ENCODE measurements at places on chromosomes 3 and 15.

DNA sequence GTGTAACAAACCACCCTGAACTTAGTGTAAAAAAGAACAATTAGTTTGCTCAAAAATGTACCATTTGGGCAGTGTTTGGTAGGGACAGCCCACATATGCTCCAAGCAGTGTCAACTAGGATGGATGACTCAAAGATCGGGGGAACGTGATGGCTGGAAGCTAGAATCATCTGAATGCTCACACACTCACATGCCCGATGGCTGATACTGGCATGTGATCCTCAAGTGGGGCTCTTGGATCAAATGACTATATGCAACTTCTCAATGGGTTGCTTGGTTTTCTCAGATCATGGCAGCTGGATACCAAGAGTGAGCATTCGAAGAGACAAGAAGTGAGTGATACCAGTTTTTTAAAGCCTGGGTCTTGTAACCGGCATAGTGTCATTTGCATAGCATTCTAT lies 335.9 kb upstream of the KCNMB2 start:
- no peak for DNase-seq

DNA sequence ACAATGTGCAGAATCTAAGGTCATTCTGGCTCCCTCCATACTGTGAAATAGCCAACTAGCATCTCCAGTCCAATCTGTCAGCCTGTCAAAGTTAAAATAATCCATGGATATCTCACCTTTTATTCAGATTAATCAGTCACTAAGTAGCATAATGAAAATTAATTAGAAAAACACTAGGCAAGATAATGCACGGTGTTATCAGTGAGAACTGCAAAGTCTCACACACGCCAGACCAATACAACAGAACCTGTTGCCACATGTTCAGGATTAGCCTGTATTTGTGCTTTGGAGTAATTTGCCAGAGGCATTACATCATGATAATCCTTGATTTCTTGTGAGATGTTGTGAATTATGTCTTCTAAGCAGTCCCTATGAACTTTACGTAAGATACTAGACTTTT lies 820.4 kb upstream of the ALCAM start:
- no peak for DNase-seq

DNA sequence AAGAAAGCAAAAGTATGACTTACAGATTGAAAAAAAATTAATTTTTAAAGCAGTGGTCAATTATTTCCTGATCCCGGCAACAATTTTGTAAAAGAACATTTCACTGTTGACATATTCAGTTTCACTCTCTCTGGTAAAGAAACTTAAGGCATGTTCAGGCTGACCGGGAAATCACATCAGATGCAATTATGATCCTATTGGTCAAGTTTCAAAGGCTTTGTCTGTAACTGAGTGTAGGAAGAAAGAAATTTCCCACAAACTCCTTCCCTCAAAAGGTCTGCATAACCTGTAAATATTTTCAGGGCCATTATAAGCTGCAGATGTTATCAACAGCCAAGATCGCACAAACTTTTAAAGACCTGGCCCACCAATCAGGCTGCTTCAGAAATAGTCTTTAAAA lies 205.4 kb upstream of the IGF1R start:
- no peak for DNase-seq

DNA sequence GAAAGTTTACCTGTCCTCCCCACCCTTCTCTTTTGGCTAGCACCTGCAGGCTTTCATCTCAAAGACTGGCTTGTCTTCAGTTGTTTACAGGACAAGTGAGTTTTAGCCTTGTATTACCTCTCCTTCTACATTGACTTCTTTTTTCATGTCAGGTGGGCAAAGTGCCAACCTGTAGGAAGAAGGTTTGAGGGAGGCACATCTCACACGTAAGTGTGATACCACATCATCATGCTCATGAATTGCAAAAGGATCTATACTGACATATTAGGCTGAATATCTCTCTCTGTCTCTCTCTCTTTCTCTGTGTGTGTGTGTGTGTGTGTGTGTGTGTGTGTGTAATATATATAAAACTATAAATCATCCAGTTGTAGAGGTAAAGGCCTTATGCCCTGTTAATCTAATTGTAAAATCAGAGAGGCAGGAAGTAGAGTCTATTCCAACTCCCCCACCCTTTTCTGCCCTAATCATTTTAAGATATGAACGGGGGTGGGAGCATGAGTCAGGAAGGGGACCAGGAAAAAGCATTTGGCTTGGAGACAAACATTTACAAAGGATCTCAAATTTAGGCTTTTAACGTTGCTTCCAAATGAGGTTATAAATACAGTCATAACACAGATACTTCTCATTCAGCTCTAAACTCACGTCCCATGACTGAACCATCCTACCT lies 107.0 kb upstream of the PFN2 start:
- no peak for DNase-seq

DNA sequence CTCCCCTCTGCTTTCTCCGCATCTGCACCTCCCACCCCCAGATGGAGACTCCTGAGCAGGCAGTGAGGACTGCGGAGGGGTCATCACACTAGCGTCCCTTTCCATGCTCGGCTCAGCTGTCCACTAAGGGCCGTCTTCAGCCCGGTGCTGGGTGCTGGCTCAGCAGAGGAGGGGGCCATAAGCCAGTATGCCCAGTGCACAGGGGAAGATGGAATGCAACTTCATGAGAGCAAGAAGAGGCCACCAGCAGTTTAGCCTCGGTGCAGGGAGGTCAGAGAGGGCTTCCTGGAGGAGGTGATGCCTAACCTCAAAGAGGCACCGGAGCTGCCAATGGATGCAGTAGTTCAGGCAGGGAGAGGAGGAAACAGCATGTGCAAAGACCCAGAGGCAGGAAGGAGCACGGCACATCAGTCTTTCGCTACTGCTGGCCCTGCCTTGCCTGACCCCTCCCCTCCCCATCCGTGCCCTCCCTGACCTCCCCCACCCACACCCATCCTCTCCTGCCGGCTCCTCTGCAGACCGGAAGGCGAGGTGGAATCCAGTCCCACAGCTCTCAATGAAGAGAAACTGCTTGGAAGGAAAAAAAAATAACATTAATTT lies 15.2 kb upstream of the PLXND1 start:
- no peak for DNase-seq

GRCh38 chr3:18194431-18194830 lies 230.7 kb downstream of the SATB1 start:
- DNase-seq, result no peak

DNA sequence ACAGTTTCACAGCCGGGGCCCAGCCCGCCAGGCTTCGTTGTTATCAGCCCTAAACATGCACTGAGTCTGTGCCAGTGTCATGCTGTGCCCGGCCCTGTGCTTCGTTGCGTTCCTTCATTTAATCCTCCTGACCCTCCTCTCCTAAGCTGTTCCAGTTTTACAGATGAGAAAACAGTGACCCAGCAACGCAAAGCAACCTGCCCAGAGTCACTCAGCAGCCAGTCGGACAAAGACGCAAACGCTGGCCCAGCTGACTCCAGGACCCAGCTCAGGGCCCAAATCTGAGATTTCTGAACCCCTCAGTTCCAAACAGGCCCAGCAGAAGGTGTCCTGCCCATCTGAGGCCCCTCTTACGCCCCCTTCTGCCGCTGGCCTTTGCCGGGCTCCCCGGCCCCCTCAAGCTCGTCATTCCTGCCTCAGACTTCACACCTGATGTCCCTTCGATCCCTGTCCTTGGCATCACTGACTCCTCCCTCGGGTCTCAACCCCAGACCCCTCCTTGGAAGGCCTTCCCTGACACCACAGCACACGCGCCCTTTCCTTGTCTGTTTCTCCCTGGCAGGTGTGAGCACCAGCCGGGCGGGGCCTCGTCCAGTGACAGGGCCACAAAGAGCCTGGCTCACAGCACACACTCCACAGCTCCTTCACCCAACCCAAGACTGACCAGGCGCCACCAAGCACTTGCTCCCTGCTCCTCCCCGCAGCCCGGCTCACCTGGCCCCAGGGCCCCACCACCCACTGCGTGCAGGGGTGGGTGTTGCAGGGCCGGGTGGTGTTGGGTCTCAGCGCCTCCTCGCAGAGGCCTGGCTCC lies 48.1 kb downstream of the ADAMTS7 start:
- DNase-seq, result no peak

DNA sequence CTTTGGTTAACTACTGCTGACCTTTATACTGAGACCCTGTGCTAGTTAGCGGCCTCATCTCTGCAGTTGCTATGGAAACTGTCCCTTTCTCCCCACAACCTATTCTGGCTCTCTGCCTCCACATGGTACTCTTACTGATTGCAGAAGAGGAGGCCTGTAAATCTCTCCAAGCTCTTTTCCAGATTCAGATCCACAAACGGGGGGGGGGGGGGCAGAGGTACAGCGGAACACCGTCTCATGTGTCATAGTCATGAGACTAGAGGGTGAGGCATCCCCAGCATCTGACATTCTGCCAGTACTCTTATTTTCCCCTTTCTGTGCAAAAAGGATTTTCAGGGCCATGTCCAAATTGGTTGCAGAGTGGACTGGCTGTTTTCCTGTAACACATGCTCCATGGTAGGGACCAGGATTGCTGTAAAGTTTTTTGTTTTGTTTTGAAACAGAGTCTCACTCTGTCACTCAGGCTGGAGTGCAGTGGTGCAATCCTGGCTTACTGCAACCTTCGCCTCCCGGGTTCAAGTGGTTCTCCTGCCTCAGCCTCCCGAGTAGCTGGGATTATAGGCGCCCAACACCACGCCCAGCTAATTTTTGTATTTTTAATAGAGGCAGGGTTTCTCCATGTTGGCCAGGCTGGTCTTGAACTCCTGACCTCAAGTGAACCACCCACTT lies 8.3 kb upstream of the MAP1A start:
- no peak for DNase-seq

- peak; percentile 32 for DNase-seq
These were observed at the start of gene CEMIP for GRCh38 chr15:80778964-80779657. TSS of gene CEMIP (plus strand) at chr15:80779370. CDS start at chr15:80873880, 94,510 bp downstream.

- DNase-seq, result no peak
These were observed 31.2 kb downstream of the ATG3 start for GRCh38 chr3:112530573-112530972.

DNA sequence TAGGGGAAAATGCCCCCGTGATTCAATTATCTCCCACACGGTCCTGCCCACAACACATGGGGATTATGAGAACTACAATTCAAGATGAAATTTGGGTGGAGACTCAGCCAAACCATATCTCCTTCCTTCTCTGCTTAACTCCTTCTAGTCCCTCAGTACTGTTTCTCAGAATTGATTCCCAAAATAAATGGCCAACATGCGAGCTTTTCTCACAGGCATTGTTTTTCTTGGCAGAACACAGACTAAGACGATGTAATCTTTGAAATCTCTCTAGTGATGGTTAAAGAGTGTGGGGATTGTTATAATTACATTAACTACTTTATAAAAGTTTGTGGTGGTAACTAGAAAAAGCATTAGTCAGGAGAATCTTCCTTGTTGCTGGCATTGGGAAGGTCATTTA lies 366.5 kb downstream of the LPP start:
- DNase-seq, result no peak

DNA sequence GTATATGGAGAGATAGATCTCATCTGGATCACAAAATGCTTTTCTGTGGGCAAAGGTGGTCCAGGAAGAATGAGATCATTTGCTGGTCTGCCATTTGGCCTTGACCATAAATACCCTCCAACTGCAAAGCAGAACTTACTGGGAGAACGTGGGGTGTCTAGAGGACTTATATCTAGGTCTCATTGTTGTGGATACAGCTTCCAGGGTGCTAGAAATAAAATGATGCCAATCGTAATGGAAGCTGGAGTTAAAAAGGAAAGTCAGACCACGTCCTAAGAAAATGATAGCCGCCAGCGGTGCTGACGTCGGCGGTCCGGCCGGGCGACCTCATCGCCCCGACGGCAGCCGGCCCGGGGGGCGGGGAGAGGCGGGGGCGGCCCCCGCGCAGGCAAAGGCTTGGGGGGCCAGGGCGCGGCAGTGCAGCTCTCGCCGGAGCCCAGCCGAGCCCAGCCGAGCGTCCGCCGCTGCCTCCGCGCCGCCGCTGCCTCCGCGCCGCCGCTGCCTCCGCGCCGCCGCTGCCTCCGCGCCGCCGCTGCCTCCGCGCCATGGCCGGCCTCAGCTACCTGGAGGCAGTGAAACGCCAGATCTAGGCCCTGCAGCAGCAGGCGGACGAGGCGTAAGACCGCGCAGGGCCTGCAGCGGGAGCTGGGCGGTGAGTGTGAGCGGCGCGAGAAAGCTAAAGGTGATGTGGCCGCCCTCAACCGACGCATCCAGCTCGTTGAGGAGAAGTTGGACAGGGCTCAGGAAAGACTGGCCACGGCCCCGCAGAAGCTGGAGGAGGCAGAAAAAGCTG lies 89.5 kb downstream of the EOMES start:
- peak; percentile 13 for DNase-seq

DNA sequence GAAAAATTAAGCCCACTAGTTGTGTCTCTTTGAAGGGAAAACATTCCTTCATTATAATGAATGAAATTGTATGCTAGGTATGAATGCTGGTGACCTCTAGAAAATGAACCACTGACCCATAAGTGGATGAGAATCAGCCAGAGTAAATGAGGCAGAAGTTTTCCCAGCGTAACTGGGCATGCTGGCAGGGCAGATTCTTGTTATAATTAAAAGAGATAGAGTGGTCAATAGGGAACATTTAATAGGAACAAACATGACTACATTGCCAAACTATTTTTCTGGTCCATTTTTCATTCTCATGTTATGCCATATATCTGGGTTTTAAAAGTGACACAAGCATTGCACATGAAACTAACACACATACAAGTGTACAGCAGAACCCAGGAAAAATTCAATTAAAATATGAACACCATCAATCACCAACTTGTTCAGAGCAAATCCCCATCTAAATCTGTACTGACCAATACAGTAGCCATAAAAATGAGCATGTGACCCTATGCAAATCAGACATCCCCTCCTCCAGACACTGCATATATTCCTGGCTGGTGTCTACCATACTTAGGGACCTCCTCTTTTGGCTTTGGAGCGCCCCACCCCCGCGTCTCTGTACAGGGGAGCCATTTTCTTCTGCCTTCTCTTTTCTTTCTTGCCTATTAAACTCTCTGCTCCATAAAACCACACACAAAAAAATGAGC lies 4.0 kb downstream of the CLRN1 start:
- no peak for DNase-seq

- DNase-seq, result peak; percentile 41
These were observed 7.6 kb downstream of the ULK3 start for GRCh38 chr15:74835312-74835823.

DNA sequence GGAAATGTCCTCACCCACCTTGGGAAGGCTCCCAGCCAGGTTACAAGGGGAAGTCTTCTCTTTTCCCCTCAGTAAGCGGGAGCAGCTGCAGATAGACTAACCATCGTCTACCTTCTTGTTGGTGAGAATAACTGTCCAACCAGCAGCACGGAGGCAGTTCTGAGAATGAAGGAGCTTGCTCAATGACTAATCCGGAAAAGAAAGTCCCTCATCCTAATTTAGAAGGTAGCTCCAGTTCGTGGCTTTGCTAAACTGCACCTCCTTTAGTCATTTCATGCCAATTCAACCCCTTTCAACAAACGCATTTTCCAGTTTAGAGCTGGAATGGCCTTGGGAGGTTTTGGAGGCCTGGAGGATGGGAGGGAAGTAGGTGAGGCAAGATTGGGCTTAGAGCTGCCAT lies 527.4 kb upstream of the PROK2 start:
- DNase-seq, result no peak

- DNase-seq, result no peak
These were observed 4.8 kb upstream of the BCL6 start for GRCh38 chr3:187750006-187750512.

DNA sequence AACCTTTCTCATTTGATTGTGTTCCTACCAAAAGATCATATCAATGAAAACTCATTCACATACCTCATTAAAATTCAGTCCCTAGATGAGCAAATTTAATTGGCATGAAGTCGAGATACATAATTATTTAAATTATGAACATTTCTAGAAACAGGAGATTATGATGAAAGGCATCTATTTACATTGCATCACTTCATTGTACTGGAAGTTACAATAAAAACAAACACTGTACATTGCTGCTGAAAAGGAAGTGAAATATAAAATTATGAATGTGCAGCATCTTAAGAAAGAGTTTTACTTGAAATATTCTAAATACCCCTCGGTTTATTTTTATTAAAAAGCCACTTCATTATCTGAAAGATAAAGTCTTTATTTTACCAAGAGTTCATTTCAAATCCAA lies 163.4 kb upstream of the ZNF385D start:
- no peak for DNase-seq

Measured in stimulated activated CD4-positive, alpha-beta T cell treated with anti-CD3 and anti-CD28 coated beads, Interleukin-15, amount 100 ng/mL, for 1 hour (primary cell).